ENCODE measurements at places on chromosomes 7 and 10. TPM values are rescaled to one million over a fixed set of nuclear protein-coding genes. Genes with fewer than 3 reads are reported as not detected.

Gene IFIT2
- 17.6 TPM for total RNA-seq

Gene PIK3CG
- total RNA-seq: 24.8 TPM

Gene MBL2
- not detected for total RNA-seq

Gene GPR141
- total RNA-seq: not detected

Gene SDHAF3
- 10.8 TPM for total RNA-seq

Gene INHBA
- total RNA-seq: not detected

Gene CELF2
- 201 TPM for total RNA-seq

Gene SEMA4G
- total RNA-seq: 0.96 TPM

Gene IFIT1
- 3.8 TPM for total RNA-seq

Gene HTR7
- total RNA-seq: 0.23 TPM

Gene NKX1-2
- not detected for total RNA-seq

Gene RHOBTB1
- total RNA-seq: 10.8 TPM

Gene ELMO1
- total RNA-seq: 160 TPM

Gene CPA4
- not detected for total RNA-seq

Gene OR9A2
- not detected for total RNA-seq

Gene PDE6C
- not detected for total RNA-seq

Gene CXCL12
- total RNA-seq: 0.13 TPM

Gene FBXO24
- total RNA-seq: 0.70 TPM

Gene GIMAP2
- total RNA-seq: 68.2 TPM

Gene NEUROD6
- not detected for total RNA-seq

Gene MMRN2
- total RNA-seq: 1.6 TPM

Gene MSMB
- not detected for total RNA-seq

Gene CYP2E1
- total RNA-seq: 12.3 TPM

Gene ZNF365
- total RNA-seq: 3.4 TPM

Gene CC2D2B
- total RNA-seq: 0.55 TPM

Gene MACC1
- total RNA-seq: 0.65 TPM

Gene UNCX
- total RNA-seq: not detected

Gene MYL7
- total RNA-seq: not detected

Gene GNAT3
- total RNA-seq: not detected

Gene TMEM178B
- 0.90 TPM for total RNA-seq

Gene ICA1
- total RNA-seq: 4.5 TPM

Gene OR2A12
- not detected for total RNA-seq

Gene CDHR3
- 13.9 TPM for total RNA-seq

Gene PDE1C
- total RNA-seq: not detected

Gene AKR1C2
- total RNA-seq: not detected

Gene KRIT1
- 41.1 TPM for total RNA-seq

Gene CFAP69
- total RNA-seq: 0.60 TPM

Gene MAT1A
- not detected for total RNA-seq
